ENCODE measurements at places on chromosomes 6 and 20.

- DNase-seq = no peak
Observed at GRCh38 chr20:44656448-44656847, 4.9 kb upstream of the ADA start.

DNA sequence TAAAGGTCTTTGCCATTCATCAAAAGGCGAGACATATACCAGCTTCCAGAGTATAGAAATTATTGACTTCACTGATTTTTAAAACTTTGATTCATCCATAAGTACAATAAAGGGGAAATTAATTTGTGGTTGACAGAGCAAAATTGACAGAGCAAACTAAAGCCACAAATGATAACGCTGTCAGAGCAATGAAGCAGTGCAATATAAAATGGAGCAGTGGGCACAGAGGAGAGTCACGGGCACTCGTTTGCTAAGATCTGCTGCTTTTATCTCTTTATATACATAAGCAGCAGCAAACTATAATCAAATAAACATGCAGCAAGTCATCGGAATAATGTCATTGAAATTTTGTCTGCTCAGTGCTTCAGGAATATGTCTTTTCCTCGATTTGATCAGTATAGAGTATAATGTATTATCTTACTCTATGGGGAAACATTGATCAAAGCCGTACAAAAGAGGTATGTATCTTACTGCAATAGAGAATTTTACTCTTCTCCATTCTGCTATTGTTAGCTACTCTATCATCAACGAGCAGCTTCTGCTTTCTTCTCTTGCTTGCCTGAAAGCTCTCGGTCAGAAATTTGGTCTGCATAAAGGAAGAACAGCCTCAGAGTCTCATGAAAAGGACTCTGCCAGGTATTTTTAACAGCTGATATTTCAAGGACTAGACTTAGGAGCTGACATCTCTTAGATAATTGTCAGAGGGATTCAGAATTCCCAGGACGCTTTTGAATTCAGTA, 546.0 kb upstream of the ARID1B start:
- DNase-seq = no peak

GRCh38 chr6:33167374-33168283, 24.6 kb downstream of the COL11A2 start:
- DNase-seq = no peak

GRCh38 chr6:34934516-34934915, 45.5 kb downstream of the ANKS1A start:
- peak; percentile 66 for DNase-seq

DNA sequence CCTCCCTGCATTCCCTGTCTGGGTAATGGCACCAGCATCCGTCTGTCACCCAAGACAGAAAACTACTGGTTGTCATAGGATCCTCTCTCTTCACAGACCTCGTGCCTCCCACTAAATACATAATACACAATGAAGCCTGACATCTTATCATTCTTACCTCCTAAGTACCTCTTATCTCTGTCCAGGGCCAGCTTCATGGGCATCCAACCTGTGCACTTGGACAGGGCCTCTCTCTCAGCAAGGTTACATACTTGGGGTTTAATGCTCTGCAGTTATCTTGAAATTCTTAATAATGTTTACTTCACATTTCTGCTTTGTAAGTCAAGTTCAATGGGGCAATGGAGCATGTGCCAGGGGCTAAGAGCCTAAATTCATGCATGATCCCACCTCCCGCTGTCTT, 30.8 kb upstream of the KLHL31 start:
- DNase-seq = peak; percentile 16

DNA sequence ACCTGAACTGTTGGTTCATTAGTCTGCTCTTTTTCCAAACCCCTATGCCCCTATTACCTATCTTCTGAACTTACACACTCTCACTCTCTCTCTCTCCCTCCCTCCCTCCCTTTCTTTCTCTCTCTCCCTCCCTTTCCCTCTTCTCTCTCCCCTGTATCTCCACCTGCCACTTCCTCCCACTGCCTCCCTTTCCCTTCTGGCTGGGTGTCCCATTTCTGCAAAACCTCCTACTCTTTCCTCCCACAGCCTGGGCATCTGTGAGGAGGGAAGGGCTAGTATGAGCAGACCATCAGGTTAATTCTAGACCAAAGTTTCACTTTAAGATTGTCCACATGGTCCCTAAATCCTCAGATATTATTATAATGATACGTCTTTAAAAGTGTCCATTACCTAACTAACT, 95.1 kb downstream of the TMEM200A start:
- DNase-seq = no peak

DNA sequence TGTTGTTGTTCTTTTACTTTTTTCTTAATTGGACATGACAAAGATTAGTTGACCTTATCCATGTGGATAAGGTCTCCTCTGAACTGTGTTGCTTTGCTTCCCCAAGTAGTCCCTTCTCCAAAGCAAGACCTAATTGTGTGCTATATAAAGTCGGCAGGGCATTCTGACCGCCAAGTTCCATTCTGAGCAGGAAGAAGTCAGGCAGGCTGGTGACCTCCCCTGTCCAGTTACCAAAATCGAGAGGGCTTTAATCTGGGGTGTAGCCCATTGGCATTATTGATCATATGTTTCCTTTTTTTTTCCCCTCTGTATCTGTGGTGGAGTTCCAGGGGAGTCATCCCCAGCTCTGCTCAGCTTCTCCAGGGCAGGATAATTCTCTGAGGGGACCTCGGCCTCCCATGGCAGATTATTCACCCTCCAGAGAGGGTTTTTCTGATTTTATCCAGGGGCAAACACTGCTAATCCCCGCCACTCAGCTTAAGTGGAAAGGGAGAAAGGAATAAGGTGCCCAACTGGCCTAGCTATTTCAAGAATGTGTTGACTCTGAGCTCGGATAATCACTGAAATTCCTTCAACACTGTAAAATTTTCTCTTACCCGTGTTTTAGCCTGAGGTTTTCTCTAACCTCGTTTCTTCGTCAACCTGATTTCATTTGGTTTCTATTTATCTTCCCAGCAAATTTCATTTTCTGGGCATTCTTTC, 71.8 kb upstream of the L3MBTL3 start:
- no peak for DNase-seq

- DNase-seq = peak; percentile 26
Observed at GRCh38 chr6:110681543-110682459, 133.5 kb downstream of the CDK19 start.

GRCh38 chr20:43722153-43722505, 4.7 kb downstream of the GTSF1L start:
- DNase-seq = no peak

- DNase-seq = no peak
Observed at GRCh38 chr20:24958506-24959385, 9.7 kb downstream of the CST7 start.

DNA sequence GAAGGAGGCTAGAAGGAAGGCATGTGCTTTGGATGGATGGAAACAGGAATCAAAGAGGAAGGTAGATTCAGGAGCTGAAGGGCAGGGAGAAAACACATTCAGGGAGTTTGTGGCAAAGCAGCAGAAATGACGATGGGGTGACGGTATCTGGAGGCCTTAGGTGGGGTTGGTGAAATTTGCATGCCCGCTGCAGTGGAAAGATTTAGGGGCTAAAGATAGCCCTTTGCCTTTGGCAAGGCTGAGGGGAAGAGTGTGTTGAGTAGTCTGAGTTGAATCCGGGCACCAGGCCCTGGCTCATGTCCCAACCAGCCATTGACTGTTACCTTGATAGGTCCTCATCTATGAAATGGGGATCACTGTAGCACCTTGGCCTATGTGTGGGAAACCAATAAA, 1.3 kb downstream of the GZF1 start:
- no peak for DNase-seq
